ENCODE measurements at places on chromosomes 7 and 10. TPM values are rescaled to one million over a fixed set of nuclear protein-coding genes. Genes with fewer than 3 reads are reported as not detected.

GRCh38 chr10:110357252-110357780 lies 52.6 kb upstream of the SMNDC1 start:
- no peak for DNase-seq

Gene ODAD2
- total RNA-seq = 6.6 TPM

DNA sequence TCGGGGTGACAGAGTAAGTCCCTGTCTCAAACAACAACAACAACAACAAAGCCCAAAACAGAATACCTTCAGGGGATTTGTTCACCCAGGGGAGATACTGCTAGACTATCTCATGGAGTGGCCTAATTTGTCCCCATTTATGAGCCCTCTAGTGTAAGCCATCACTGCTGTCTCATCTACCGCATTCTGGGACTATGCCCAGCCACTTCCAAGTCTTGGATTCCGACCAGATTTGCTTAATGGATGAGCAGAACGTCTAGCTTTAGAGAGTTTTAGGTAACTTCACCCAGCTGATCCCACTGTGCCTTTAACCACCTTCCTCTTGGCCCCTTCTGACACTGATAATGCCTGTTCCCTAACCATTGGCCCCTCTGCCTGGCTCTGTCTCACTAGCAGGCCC lies 47.1 kb downstream of the PAPSS2 start:
- no peak for DNase-seq

Gene FOXI2
- not detected for total RNA-seq

DNA sequence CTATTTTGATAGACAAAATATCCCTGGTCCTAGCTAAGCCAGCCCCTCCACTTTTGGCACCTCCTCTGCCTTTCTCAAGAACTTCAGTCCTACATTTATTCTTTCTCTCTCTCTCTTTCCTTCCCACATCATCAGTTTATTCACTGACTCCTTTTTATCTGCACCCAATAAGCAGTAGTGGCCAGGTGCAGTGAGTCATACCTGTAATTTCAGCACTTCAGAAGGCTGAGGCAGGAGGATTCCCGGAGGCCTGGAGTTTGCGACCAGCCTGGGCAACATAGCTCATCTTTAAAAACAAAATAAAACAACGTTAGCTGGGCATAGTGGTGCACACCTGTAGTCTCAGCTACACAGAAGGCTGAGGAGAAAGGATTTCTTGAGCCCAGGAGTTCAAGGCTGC lies 19.4 kb upstream of the NRP1 start:
- no peak for DNase-seq

Gene CLCN1
- total RNA-seq = 0.09 TPM

DNA sequence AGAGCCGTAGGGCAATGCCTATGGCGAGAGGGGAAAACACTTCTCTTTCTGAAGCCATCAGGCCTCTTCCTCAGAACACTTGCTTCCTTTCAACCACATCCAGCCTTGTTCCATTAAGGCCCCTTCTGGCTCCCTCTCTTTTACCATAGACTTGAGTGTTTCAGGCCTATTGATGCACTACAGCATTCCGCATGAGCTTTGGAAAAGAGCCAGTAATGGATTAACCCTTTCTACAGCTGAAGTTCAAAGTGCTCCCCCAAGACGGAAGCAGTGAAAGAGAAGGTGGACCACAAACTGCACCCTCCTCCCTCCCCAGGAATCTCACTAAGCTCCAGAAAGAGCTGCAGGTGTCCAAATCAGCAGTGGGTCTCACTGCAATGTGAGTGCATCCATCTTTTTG lies 102.7 kb upstream of the C7orf33 start:
- DNase-seq = no peak

Gene CPED1
- 4.3 TPM for total RNA-seq

DNA sequence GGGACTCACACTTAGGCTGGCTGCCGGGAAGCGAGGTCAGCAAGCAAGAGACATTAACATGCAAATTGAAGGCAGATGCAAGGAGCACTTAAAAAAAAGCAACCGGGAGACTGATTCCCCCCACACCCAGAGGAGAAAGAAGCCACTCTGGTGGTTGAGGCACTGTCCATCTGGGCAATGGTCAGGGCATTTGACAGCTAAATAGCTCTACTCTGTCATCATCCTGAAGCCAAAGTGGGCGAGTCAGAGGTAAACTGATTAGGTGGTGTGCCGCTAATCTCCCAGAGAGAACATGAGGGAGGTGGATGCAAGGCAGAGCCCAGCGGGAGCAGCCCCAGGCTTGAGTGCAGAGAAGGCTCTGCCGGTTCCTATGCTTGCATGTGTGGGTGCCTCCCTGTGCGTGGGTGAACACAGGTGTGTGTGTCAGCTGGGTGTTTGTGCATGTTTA lies 100.6 kb downstream of the PLXNA4 start:
- DNase-seq = no peak

Gene MIOS
- 37.9 TPM for total RNA-seq

DNA sequence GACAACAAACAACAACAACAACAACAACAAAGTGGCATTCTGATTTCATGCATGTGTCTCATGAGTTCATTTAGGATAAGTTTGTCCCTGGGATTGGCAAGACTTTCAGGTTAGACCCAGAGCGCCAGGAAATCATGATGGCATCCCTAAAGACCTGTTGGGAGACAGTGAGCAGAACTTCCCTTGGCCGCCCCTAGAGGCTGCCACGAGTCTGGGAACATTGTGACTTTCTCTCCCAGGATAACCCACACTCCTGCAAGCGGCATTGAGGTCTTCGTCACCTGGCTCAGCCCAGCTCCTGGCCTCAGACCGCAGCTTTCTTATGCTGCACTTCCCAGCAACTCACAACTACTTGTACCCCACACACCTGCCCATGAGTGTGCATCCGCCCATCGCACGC lies 80.5 kb upstream of the RNF32 start:
- no peak for DNase-seq

DNA sequence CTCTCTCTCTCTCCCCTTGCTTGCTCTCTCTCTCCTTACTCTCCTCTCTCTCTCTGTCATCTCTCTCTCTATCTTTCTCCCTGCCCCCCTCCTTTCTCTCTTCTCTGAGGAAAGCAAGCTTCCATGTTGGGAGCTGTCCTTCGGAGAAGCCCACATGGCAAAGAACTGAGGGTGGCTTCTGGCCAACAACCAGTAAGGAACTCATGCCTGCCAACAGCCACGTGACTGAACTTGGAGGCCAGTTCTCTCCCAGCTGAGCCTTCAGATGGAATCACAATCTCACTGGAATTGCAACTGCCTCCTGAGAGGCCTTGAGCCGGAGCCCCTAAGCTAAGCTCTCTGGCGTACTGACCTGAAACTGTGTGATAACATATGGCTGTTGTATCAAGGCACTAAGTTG lies 12.0 kb upstream of the DHTKD1 start:
- DNase-seq = no peak

DNA sequence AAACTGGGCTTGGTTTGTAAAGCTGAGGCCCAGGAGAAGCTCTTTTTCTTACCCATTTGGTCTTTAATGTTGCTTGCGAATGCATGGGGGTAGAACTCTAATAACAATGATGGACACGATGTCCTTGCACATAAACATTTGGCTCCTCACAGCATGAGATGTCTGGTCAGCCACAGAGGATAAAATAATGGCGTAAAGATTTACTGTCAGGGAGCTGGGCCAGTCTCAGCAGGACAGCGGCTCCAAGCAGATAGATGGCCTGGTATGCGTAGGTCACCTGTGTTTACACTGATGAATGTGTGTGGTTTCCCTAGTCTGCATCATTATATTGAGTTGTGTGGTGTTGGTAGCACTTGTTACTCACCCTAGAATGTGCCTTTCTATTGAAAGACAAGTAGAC lies 537.4 kb downstream of the CNTNAP2 start:
- DNase-seq = no peak

- no peak for DNase-seq
These were observed 41.4 kb upstream of the SGCE start for GRCh38 chr7:94697035-94697974.
